ENCODE measurements at places on chromosomes 5 and 9.
A peak's percentile ranks its signal among the peaks of the same experiment; 100 is the strongest.

- peak; percentile 61 for DNase-seq
- no peaks in the 10 kb centered on the region for H3K27me3 ChIP-seq
- no peaks in the 10 kb centered on the region for H3K4me1 ChIP-seq
- no peak overlapping the region for H3K4me3 ChIP-seq
Measured at GRCh38 chr5:132753135-132753987, 6.1 kb downstream of the CCNI2 start.

- no peaks in the 10 kb centered on the region for H3K27me3 ChIP-seq
- H3K36me3 ChIP-seq, result no peaks in the 10 kb centered on the region
- no peak for DNase-seq
- H3K27ac ChIP-seq, result no peak overlapping the region
Measured at GRCh38 chr5:148186248-148187003, 16.4 kb upstream of the SPINK6 start.

GRCh38 chr5:132132138-132132537 lies 58.5 kb downstream of the CSF2 start:
- H3K27ac ChIP-seq, result no peak overlapping the region
- no peak for DNase-seq
- no peaks in the 10 kb centered on the region for H3K27me3 ChIP-seq
- H3K36me3 ChIP-seq, result no peaks in the 10 kb centered on the region

DNA sequence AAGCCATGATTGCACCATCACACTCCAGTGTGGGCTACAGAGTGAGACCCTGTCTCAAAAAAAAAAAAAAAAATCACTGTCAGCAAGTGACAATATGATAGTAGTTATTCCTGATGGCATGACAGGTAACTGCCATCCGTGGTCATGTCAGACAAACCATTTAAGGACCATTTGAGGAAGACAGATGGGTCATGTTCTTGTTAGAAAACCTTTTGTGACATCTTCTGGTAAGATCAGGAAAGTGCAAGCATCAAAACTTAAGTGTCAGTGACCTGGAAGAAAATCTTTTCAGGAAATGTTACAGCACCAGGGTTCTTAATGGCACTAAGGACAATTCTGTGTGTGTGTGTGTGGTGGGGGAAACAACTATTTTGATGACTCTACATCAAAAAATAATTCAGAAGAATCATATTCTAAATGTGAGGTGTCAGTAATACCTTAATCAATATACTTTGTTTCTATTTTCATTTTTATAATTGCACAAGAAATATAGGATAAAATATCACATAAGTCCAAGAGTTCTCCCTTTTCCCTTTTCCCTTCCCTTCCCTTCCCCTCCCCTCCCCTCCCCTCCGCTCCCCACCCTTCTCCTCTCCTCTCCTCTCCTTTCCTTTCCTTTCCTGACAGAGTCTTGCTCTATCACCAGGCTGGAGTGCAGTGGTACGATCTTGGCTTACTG lies 17.8 kb downstream of the SLC38A9 start:
- H3K4me3 ChIP-seq, result no peak overlapping the region
- H3K27me3 ChIP-seq, result no peaks in the 10 kb centered on the region
- no peak for DNase-seq
- no peaks in the 10 kb centered on the region for H3K36me3 ChIP-seq

DNA sequence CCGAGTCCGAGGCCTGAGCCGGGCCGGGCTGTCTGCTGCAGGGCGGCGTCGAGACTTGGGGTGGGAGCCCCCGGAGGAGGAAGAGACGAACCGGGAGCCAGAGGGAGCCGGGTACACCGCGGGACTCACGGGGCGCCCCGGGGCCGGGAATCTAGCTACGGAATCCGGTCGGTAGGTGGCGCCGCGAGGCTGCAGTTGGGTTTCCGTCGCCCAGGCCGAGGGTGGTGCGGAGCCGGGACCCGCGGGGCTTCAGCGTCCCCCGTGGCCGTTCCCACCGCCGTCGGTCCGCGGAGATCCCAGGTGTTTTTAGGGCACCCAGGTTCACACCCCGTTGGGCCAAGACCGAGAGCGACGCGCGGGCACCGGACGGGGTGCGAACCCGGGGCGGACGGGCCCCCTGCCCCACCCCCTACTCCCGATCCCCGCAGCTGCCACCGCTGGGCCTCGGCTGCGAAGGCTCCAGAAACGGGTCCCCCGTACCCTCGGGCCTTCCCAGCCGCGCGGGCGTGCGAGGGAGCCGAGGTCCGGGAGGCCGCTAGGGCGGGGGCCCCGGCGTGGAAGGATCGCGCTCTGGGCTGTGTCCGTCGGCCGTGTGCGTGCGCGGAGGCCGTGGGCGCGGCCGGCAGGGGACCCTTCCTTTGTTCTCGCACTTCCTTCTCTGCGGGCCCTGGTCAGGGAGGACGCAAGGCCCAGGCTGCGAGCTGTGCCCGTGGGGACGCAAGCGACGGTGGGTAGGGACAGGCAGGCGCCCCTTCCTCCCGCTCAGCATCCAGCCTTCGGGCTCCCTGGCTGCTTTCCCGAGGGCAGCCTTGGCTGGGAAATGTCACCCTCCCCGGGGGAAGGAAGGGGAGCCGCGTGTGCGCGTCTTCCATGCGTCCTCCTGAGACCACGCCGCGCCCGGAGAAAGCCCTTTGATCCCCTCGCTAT lies 146.6 kb downstream of the GAPVD1 start:
- H3K4me1 ChIP-seq, result peaks cover 14% of the 10 kb centered on the region
- H3K27me3 ChIP-seq, result no peaks in the 10 kb centered on the region
- H3K27ac ChIP-seq, result peak overlapping the region; percentile 78
- DNase-seq, result no peak
- peak overlapping the region; percentile 53 for H3K4me3 ChIP-seq
- no peaks in the 10 kb centered on the region for H3K36me3 ChIP-seq

DNA sequence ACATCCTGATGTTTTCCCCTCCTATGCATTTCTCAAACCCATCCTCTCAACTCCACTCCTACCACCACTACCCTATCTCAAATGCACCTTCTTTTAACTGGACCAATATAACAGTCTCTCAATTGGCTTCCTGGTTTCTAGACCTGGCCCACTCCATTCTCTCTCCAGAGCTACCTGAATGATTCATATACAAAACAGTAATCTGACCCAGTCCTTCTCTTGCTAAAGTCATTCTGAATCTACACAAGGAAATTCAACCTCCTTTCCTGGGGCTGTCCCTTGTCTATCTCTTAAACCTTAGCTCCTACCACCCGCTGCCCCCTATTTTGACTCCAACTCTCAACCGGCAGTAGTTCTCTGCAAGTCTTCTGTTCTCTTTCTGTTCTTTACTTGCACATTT lies 97.2 kb downstream of the PCSK1 start:
- peaks cover 12% of the 10 kb centered on the region for H3K4me1 ChIP-seq
- no peaks in the 10 kb centered on the region for H3K27me3 ChIP-seq
- peak overlapping the region; percentile 57 for H3K27ac ChIP-seq
- H3K36me3 ChIP-seq, result no peaks in the 10 kb centered on the region
- H3K4me3 ChIP-seq, result no peak overlapping the region

- H3K27ac ChIP-seq, result peak overlapping the region; percentile 60
- peaks cover 46% of the 10 kb centered on the region for H3K4me1 ChIP-seq
- no peaks in the 10 kb centered on the region for H3K36me3 ChIP-seq
- no peak for DNase-seq
- H3K4me3 ChIP-seq, result no peak overlapping the region
- H3K27me3 ChIP-seq, result no peaks in the 10 kb centered on the region
Measured at GRCh38 chr5:6636293-6636692, 3.1 kb downstream of the SRD5A1 start.

GRCh38 chr5:134394932-134395331 lies 16.7 kb downstream of the CDKN2AIPNL start:
- H3K27me3 ChIP-seq, result no peaks in the 10 kb centered on the region
- peaks cover 67% of the 10 kb centered on the region for H3K36me3 ChIP-seq

- no peaks in the 10 kb centered on the region for H3K4me1 ChIP-seq
- no peak for DNase-seq
- no peak overlapping the region for H3K27ac ChIP-seq
- H3K36me3 ChIP-seq, result no peaks in the 10 kb centered on the region
- H3K4me3 ChIP-seq, result no peak overlapping the region
Measured at GRCh38 chr5:94793113-94793815, 174.8 kb downstream of the SLF1 start.
